Suppressor macrophage treated with lipopolysaccharide for 1 hour (primary cell): ENCODE measurements at places on chromosomes 16 and 17.

DNA sequence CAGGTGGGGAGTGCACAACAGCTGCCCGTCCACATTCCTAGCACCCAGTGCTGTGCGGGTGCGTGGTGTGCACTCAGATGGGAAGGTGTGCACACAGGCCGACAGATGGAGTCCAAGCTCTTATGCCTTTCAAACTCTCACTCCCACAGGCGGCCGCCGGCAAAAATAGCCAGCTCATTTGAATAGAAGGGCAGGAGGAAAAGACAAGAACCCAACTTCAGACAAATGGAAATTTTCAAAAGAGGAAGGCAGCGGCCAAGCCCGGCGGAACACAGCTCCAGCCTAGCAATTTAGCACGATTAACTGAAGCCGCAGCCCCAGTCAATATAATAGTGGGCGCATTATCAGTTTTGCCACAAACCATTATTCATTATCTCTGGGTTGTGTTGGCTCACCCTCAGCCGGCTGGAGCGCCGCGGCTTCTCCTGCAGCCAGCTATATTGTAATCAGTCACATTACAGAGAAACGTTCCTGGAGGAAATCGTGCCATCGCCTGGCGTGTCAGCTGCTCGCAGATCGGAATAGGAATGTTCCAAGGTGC is 103.9 kb upstream of the SEC14L1 start:
- DNase-seq = peak; percentile 8

- DNase-seq = no peak
Measured at GRCh38 chr16:47904691-47905090, 251.1 kb downstream of the ABCC12 start.

DNA sequence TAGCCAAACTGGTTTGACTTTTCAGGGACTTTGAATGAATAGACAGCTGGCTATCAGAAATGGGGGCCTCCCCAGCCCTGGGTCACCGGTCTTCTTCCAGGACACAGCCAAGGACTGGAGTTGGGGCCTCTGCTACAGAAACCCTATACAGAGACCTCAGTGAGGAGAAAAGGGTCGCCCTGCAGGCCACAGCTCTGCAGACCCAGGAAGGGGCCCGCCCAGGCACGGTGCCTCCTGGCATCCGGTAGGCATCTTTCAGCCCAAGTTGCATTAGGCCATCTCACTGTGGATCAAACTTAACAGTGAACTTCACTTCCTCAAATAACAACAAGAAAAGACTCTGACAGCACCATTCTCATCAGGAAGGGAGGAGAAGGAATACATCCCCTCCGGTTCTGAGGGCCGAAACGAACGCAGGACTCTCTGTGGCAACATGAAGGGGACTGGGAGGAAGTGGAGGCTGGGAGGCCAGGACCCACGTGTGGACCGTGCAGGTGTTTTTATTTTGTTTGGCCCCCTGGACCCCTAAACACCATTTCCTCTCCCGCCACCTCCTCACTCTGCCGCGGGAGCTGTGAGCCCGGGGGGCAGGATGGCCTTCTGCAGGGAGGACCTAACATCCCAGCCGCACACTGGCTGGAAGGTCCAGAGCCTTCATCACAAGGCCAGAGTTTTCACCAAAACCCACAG is 7.2 kb downstream of the SLC38A10 start:
- peak; percentile 42 for DNase-seq

DNA sequence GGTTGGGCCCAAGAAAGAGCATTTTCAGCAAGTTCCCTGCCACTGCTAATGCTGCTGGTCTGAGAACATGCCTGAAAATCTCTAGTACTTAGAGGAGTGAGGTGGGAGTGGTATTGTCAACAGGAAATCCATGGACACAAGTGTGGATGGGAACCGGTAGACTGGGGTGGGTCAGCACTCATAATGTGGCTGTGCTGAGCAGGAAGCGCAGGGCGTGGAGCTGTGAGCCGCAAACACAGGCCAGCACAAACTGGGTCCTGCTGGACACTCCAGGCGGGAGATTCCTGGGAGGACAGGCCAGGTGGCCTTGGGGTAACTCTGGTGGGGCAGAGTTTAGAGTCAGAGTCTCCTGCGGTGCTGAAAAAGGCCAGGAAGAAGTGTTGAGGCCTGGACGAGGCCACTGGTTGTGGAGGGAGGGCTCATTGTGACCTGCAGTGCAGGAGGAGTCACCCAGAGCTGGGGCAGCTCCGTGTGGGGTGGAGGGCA is 62.6 kb downstream of the BANP start:
- no peak for DNase-seq

DNA sequence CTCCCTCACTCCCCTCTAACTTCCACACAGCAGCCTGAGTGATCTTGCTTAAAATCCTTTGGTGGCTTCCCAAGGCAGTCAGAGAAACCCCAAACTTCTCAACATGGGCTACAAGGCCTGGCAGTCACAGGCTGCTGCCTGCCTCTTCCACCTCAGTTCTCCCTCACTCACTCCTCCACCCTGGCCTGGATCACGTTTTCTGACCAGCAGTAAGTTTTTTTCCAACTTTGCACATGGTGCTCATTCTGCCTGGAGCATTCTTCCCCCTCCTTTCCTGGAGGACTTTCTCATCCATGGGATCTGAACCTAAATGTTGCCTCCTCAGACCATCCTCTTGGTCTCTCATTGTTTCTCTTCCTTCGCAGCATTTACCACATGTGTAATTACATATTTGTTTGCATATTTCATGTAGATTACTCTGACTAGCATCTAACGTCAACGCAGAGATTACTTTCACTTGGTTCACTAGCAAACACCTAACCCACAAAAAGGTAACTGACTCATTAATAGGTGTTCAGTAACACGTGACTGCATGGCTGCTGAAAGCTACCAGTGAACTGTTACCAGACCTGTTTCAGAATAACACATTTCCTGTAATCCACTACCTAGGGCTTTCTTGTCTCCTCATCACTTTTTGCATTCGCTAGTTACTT is 17.1 kb downstream of the GNA13 start:
- DNase-seq = no peak

- no peak for DNase-seq
Measured at GRCh38 chr16:74169066-74169465, 127.5 kb upstream of the PSMD7 start.

DNA sequence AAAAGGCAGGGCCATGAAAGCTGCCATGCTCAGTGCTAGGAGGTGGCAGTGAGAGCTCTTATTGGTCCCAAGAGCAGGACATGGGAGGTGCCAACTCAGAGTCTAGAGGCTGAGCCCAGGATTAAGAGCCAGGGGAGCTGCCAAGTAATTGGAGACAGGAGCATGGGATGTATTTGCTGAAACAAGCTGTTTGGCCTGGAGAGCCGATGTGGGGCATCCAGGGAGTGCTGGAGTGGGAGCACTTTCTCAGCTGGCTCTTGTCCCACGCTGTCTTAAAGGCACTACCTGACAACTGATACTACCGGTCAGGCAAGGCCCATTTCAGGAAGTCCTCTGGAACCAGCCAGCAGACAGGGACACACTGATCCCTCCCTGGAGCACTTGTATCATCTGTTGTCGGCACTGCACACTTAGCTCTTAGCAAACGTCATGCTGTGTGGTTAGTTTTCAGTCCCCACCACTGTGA is 19.3 kb downstream of the ANKFN1 start:
- no peak for DNase-seq

- no peak for DNase-seq
Measured at GRCh38 chr17:48799069-48799723, 17.8 kb downstream of the TTLL6 start.
